ENCODE measurements at places on chromosomes 4 and X.

- DNase-seq, result no peak
These were observed 139.9 kb downstream of the RNF150 start for GRCh38 chr4:140993370-140993769.

DNA sequence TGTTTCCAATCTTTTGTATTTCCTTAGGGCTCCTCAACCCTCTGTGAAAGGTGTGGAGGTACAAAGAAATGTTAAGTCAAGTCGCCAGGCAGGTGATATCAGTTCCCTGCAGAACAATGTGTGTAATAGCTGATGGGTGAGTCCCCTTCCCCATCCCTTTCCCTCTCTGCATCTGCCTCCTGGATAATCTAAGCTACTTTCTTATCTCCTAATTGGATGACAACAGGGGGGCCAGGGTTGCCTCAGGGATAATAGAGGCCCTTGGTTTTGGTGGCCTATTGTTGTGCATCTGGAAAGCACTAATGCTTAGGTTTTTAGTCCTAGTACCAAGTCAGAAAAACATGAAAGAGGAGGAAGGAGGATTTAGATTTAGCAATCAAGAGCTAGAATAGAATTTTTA is 29.1 kb downstream of the MAGED1 start:
- DNase-seq, result no peak

- DNase-seq, result no peak
These were observed 140.6 kb upstream of the SCML1 start for GRCh38 chrX:17596546-17597205.

DNA sequence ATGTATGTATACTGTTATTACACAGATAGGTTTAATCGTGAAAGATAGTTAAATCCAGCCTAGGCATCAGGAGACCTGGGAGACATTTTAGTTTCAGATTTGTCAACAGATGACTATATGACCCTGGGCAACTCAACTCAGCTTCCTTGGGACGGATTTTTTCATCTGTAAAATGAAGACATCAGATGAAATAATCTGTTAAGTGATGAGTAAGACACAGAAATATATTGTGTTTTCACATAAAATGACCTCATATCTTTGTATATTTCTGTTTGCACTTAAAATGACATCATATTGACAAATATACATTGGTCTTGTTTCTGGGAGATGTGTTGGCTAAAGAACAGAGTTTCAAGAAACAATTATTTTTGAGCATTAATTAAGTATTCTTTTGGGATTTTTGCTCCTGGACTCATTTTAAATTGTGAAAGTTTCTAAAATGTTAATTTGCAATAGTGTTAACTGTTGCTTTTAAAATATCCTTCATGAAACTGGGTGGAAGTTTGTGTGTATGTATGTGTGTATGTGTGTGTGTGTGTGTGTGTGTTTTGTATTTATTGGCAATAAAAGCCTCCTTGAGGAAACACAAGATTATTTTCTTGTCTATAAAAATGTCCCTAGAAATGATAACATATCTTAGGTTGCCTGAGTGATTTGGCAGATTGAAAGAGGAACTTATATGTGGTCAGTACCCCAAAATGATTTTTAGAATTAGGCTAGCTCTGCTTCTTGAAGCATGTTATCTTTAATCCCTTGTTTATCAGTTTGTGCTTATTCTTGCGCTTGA is 29.1 kb upstream of the MMAA start:
- no peak for DNase-seq

- DNase-seq, result no peak
These were observed 1.4 kb upstream of the EMCN start for GRCh38 chr4:100519205-100519604.

DNA sequence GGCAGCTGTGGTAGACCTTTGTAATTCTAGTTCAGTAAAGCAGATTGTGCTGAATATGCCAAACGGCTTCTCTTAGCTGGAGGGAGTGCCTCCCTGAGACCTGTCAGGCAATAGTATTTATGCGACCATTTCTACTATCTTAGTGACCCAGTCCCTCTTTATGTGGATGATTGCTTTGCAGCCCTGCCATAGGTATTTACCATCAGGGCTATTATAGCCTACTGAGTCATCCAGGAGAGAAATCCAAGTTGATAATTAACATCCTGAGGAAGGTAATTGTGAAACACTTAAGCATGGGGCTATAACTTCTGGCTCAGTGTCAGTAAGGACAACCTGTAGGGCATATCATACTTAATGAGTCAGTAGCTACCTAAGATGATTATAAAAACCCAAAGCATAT is 103.9 kb upstream of the MAOA start:
- no peak for DNase-seq

DNA sequence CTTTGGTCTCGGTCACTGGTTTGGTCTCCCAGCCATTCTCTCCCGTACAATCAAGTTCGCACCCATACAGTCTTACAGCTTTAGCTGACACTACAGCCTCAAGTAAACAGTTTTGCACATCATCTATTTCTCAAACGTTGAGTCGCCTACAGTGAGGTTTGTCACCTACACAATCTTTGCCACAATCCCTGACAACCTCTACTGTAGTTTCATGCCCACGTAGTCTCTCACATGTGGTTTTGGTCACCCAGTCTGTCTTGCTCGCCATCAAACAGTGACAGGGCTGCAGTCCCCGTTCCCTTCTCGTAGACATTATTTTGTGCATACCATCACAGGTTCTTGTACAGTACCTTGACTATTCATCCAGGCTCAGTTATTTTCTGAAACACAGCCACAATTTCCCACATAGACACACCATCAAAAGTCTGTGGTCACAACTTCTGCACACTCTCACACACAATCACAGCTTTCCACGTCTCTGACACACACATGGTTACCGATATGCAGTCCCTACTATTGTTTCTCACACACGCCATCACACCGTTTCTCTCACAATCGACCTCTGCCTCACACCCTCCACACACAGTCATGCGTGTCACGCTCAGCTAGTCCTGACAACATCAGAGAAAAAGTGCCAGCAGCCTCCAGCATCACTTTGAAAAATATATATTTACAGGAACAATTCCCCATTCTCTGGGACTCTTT is 5.3 kb upstream of the CFP start:
- DNase-seq, result no peak

- DNase-seq, result no peak
These were observed 128.2 kb downstream of the CPEB2 start for GRCh38 chr4:15130441-15130840.

- DNase-seq, result no peak
These were observed 7.0 kb downstream of the MXD4 start for GRCh38 chr4:2254665-2255500.

DNA sequence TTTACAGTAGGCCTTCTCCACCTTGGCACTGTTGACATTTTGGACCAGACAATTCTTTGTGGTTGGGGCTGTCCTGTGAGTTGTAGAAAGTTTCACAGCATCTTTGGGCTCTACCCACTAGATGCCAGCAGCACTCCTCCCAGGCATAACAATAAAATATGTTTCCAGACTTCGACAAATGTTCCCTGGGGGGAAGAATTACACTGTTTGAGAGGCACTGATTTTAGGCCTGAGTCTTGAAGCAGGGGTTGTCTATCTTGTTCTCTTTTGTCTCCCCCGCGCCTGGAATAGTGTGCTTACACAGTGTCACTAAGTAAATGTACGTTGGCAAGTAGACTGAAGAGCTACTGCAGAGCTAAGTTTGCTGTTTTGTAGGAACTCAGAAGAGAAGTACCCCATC is 254.4 kb upstream of the BOD1L1 start:
- no peak for DNase-seq

- no peak for DNase-seq
These were observed 278.3 kb downstream of the FBXW7 start for GRCh38 chr4:152257601-152258066.

- DNase-seq, result no peak
These were observed 33.8 kb upstream of the TRIM2 start for GRCh38 chr4:153170407-153170806.

Measured in effector memory CD4-positive, alpha-beta T cell (primary cell).